Fibroblast of pulmonary artery (primary cell): ENCODE measurements at places on chromosomes 3 and 15.

GRCh38 chr15:90268415-90268814 is 2.9 kb downstream of the NGRN start:
- no peak for DNase-seq

- DNase-seq, result no peak
Measured at GRCh38 chr3:141086188-141086587, 35.0 kb downstream of the SPSB4 start.

DNA sequence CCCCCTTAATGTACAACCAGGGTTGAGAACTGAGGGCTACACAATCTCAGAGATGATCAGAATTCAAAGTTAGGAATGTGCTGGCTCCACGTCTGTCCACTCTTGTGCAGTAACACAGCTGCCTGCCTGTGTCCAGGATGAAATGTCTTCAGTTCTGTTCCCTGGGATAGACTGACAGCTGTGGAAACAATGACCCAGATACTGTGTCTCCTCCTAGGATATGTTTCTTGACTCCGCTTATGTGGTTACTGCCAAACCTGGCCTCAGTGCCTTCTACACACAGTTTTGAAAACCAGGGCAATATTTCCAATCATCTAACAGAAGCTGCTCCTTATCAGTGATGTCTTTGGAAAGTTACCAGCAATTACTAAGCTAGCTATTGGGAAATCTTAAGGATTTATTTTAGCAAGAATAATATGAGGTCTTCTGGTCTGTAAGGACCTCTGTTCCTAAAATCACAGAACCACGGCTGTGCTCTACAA is 67.6 kb downstream of the NOX5 start:
- peak; percentile 95 for DNase-seq

GRCh38 chr3:4207672-4208071 is 95.5 kb upstream of the SETMAR start:
- DNase-seq, result no peak

DNA sequence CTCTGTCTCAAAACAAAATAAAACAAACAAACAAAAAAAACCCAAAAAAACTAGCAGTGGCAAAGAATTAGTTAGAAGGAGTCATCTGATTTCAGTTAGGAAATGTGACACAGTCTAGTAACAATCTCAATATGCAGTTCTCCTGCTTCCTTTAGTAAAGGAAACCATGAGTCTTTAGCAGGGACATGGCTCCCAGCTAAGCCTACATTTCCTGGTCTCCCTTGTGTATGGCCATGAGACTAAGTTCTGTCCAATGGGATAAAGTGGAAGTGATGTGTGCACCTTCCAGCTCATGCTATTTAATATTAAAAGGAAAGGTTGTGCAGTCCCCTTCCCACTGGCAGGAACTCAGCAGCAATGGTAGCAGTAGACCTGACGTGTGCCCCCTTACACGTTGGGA is 74.6 kb downstream of the GREM1 start:
- DNase-seq, result no peak

DNA sequence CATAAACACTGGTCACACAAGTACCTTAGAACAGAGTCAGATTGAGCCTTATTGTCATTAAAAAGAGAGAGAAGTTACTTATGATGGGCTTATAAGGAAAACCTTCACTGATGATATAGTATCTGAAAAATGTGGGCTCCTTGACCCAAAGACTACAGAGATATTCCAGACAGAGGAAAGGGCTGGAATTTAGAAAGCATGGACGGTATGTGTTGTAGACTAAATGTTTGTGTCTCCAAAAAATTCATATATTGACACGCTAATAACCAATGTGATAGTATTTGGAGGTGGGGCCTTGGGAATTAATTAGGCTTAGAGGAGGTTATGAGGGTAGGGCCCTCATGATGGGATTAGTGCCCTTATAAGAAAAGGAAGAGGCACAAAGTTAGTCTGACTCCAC is 61.0 kb upstream of the DAZL start:
- DNase-seq, result no peak

DNA sequence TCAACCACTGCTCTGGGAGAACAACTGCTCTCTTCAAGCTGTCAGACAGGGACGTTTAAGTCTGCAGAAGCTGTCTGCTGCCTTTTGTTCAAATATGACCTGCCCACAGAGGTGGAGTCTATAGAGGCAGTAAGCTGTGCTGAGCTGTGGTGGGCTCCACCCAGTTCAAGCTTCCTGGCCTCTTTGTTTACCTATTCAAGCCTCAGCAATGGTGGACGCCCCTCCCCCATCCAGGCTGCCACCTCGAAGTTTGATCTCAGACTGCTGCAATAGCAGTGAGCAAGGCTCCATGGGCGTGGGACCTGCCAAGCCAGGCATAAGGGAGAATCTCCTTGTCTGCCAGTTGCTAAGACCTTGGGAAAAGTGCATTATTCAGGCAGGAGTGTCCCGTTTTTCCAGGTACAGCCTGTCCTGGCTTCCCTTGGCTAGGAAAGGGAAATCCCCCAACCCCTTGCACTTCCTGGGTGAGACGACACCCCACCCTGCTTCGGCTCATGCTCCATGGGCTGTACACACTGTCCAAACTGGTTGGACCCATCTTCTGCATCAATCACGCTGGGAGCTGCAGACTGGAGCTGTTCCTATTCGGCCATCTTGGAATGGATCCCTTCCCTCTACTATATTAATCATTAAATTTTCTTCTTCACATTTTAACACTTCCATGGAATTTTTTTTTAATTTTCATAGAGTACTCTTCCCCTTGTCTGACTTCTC is 167.0 kb upstream of the UBE2E2 start:
- no peak for DNase-seq

DNA sequence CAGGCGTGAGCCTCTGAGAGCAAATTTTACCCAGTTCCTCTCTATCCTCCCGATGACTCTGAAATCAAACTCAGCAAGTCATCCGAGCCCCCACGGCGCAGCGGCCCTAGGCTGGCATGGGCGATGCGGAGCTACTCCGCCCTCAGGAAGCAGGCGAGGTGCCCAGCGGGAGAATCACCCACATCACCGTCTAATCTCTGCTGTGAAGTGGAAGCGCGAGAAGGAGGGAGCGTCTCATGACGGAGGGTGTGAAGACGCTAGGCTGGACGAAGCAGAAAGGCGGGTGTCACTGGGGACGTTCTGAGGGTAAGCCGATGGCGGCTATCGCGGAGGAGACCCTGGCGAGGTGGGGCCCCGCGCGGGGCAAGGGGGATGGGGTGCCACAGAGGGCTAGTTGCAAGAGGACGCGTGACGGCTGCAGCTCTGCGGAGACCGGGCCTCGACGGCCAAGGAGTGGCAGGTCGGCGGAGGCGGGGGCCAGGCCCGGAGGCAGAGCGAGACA is 9.1 kb upstream of the GNAI2 start:
- DNase-seq, result peak; percentile 38

DNA sequence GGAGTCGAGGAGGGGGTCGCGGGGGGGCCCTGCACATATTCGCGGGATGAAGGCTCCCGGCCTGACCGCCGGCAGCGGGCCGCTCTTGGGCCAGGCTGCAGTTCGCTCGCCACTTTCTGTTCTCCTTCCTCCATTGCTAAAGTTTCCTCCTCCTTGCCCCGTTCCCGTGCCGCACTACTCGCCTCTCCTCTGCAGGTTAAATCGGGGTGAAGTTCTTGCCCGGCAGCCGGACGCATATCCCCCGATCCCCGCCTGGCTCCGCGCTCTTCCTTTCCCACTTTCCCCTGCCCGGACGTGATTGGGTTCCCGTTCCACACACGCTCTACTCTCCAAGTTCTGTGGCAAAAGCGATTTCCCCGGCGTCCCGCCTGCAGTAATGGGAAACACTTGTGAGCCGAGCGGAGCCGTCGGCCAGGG is 556 bp downstream of the CRYBG3 start:
- peak; percentile 61 for DNase-seq

DNA sequence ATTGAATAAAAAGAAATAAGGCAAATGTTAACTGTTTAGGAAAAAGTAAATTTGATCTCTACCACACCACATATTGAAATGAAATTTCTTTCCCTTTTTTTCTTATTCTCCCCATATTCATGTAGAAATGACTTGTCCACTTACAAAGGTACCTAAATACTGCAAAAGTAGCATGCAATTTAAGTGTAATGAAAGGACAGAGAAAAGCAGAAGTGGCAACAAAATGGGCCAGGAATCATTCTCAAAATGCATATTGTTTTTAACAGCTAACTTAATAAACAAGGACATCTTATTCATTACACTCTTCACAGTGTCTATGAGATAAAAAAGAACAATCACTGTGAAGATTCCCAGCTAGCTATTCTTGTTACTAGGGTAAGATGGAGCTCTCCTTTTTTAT is 40.6 kb upstream of the FGF7 start:
- DNase-seq, result no peak

DNA sequence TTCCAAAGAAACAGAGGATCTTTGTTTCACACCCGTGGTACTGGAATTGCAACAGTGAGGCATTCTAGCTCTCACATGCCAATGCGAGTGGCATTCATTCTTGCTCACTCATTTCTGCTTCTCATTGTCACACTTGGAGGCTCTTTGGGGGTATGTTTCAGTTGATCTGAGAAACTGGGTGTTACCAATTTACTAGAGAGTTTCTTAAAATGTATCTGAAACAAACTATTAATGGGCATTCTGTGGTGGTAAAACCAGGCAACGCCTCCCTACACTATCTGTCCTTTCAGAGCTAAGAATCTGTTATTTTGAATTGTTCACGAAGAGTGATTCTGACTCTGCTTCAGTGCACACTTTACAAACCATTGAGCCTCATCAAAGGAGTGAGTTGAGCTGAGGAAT is 140.6 kb upstream of the BHLHE40 start:
- no peak for DNase-seq

DNA sequence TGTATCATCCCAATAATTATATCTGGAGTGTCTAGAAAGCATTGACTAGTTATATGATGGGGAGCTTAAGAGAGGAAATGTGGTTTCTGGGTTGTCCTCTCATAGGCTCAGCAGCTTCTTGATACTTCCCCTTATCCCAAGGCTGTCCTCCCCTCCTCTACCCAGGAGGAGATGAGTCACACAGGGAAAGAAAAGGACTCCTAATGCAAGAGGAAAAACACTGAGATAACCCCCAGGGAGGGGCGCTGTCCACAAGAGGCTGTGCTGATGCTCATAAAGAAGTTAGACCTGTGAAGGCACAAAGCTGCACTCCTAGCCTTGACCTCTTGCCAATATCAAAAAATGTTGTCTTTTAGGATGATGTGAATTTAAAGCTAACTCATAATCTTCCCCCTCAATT is 28.8 kb upstream of the GYG1 start:
- peak; percentile 92 for DNase-seq

GRCh38 chr3:70011582-70011981 is 12.0 kb downstream of the SAMMSON start:
- DNase-seq, result peak; percentile 4

- no peak for DNase-seq
Measured at GRCh38 chr3:5079761-5080160, 42.3 kb upstream of the ARL8B start.

GRCh38 chr3:124805671-124806070 is 75.4 kb downstream of the UMPS start:
- DNase-seq, result no peak

DNA sequence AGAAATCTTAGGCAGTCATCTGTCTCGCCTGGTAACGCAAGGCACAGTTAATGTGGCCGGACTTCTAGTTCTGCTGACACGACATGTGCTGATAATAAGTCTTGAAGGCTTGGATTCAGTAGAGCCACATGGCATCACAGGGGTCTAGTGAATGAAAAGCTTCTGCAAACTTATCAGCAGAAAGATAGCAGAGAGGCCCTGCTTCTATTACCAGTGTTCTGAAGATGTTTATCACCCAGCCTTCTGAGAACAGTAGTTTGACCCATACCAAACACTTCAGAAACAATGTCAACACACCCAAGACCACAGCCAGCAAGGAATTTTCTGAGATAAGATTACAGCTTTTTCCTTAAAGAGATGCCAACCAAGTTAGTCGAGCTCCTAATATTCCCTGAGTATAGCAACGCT is 102.7 kb upstream of the UMPS start:
- peak; percentile 42 for DNase-seq

DNA sequence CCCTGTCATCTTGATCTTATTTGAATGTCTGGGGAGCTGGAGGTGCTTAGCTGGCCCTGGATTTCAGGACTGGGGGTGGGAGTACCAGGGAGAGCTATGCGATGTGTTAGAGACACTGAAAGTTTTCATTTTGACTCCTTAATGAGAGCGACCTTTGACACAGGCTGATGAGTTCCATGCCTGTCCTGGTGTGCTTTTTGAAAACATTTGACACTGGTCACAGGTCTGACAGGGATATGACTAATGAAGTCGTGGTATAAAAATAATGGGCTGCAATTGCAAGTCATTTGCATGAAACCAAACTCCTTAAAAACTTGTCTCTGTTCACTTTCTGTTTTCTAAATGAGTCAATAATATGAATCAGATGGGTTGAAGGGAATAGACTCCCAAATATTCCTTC is 81.9 kb downstream of the MECOM start:
- DNase-seq, result no peak

DNA sequence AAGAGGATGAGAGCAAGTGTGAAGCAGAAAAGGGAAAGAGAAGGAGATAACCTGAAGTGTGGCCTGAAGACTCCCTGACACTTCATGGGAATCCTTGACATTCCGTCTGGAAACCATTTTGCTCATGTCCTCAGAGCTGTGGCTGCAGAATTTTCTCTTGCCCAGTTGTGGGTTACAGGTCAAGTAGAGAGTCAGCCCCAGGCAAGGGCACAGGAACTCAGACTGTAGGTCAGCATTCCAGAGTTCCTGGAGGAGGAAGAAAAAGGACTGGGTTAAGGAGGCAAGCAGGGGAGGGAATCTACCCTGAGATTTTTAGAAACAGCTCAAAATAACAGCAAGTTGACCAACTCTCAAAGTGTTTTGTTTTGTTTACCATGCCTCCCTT is 4.1 kb upstream of the THSD4 start:
- DNase-seq, result no peak

GRCh38 chr3:176286476-176287085 is 910.7 kb downstream of the TBL1XR1 start:
- no peak for DNase-seq

GRCh38 chr15:81265256-81265943 is 58.5 kb downstream of the STARD5 start:
- no peak for DNase-seq

GRCh38 chr3:63355809-63356208 is 77.7 kb downstream of the SYNPR start:
- DNase-seq, result no peak

GRCh38 chr15:64574301-64575017 is 114.1 kb downstream of the ZNF609 start:
- DNase-seq, result peak; percentile 39

- DNase-seq, result no peak
Measured at GRCh38 chr15:61307474-61307873, 78.4 kb upstream of the RORA start.

- DNase-seq, result peak; percentile 55
Measured at GRCh38 chr3:99720985-99721632, 82.7 kb downstream of the COL8A1 start.

DNA sequence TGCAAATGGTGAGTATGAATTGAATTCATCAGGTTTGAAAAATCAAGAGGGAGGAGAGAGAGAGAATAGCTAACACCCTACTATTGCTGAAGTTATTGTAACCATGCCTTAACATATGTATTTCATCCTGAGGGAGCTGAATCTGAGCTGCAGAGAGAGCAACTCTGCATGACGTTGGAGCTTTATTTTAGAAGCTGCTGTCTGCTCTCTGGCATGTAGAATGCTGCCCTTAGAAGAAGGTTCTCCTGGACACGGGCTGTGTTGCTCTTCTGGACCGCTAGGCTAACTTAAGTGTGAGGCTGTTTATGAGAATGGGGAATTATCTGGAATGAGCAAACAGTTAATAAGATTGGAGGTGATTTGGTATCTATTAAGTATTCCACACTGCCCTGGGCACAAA is 814.6 kb downstream of the AGBL1 start:
- DNase-seq, result no peak
